Hematopoietic multipotent progenitor cell treated with erythropoietin and hydrocortisone succinate and interleukin-3 and kit ligand, for 15 days (in vitro differentiated cells): ENCODE measurements at places on chromosomes 3 and 15.
A peak's percentile ranks its signal among the peaks of the same experiment; 100 is the strongest.

GRCh38 chr3:193996641-193997089 lies 139.3 kb upstream of the HES1 start:
- DNase-seq, result no peak

GRCh38 chr3:137024348-137024747 lies 66.6 kb downstream of the IL20RB start:
- no peak for DNase-seq

- no peak for DNase-seq
Observed at GRCh38 chr15:62573876-62574275, 408.8 kb upstream of the C2CD4B start.

GRCh38 chr3:17006132-17006852 lies 121.5 kb downstream of the PLCL2 start:
- peak; percentile 37 for DNase-seq

DNA sequence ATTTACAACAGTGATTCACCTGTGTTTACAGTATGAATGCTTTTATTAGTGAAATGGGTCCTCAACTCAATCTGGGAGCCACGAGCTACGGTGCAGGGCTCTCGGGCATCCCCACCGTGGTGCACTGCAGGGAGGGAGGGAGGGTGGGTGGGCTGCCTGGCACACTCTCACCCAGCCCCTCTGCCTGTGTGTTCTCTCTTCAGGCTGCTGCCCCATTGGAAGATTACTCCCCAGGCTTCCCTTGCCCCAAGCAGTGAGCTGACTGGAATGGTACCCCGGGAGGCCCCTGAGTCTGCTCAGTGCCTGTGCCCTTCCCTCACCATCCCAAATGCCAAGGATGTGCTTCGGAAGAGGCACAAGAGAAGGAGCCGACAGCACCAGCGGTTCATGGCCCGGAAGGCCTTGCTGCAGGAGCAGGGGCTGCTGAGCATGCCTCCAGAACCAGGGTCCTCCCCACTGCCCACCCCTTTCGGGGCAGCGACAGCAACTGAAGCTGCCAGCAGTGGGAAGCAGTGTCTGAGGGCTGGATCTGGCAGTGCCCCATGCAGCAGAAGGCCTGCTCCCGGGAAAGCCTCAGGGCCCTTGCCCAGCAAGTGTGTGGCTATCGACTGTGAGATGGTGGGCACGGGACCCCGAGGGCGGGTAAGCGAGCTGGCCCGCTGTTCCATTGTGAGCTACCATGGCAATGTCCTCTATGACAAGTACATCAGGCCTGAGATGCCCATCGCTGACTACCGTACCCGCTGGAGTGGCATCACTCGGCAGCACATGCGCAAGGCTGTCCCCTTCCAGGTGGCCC lies 5.0 kb downstream of the AEN start:
- DNase-seq, result no peak

DNA sequence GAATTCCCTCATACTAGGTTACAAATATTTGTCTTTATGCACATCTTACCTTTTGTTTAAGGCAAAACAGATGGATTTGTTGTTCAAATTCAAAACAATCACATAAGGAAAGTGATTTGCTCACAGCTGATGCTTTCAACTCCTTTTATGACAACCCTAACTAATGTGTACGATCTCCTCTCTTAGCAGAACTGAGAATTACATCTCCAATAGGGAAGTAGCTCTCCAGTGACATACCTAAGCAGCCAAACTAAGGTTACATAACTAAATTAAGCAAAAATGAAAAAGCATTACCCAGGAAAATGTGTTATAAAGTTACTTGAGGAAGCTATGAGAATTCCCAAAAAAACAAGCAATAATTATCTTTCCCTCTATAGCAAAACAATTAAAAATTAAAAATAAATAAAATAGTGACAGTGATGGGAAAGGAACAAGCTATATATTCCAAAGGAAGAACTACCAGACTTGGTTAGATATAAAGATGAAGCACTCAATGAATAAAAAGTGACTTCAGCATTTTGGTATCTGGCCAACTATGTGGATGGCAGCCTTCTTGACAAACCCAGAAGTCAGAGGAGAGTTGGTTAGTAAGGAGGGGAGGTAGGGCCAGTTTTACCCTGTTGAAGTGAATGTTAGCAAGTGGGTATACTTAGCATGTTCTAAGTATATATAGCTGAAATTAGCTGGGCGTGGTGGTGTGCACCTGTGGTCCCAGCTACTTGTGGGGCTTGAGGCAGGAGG lies 32.4 kb downstream of the PEAK1 start:
- DNase-seq, result no peak

- DNase-seq, result no peak
Observed at GRCh38 chr3:142595581-142595950, 627 bp upstream of the PLS1 start.

- no peak for DNase-seq
Observed at GRCh38 chr15:67731112-67731721, 94.1 kb upstream of the SKOR1 start.

DNA sequence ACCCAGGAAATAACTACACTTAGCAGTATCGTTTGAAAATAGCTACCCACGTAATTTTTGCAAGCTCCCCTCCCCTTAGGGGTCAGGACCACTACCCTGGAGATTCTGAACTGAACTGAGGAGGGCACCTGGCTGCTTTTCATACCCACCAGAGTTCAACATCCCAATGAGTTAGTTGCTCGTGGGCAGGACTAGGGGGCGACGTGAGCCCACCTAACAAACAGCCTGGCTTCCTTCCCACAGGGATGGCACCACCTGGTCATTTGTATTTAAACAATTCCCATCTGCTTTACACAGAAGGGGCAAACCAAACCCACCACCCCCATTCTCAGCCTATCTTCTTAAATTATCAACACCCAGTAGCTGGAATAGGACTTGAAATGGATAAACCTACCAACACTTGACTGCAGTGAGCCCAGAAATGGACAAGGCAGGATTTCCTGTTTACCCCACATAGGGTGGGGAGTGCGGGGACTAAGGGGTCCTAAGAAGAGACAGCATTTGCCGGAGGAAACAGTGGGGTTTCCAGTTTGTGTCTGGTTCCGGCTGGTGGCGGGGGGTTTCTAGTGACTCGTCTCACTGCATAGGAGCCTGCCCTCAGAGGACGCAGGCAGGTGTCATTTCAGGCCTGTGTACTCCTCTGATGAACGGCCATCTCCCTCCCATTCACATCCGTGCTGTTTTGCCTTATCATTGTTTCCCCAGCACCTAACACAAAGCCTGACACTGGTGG lies 11.6 kb upstream of the VGLL4 start:
- DNase-seq, result no peak

GRCh38 chr3:61422945-61423673 lies 138.3 kb upstream of the PTPRG start:
- no peak for DNase-seq

DNA sequence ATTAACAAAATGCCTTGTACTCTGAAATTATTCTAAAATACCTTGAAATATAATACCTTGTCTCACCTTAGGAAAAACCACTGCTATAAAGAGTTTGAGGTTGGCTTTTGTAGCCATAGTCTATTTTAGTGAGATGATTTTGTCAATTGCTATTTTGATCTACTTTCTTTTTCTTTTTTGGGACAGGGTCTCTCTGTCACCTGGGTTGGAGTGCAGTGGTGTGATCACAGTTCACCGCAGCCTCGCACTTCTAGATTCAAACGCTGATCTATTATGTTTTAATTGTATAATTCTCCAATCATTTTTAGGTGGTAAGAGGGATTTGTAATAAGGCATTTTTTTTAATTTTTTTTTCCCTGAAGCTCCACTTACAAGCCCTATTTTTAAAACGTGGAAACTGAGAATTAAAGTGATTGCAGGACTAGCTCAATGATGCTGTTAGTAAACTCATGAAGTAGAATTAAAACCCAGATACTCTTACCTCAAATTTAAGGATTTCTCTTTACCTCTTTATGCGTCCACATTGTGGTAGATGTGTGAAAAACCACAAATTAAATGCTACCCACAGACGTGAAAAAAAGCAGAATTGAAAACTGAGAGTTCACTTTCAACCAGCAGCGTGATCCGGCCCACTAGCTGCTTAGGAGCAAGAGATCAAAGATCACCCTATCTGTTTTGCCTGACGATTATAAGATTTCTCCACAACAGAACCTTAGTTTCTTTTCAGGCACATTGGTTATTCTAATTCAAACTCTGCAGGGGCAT lies 384.2 kb downstream of the CGGBP1 start:
- no peak for DNase-seq

GRCh38 chr3:179278932-179279693 lies 28.2 kb upstream of the KCNMB3 start:
- DNase-seq, result no peak

DNA sequence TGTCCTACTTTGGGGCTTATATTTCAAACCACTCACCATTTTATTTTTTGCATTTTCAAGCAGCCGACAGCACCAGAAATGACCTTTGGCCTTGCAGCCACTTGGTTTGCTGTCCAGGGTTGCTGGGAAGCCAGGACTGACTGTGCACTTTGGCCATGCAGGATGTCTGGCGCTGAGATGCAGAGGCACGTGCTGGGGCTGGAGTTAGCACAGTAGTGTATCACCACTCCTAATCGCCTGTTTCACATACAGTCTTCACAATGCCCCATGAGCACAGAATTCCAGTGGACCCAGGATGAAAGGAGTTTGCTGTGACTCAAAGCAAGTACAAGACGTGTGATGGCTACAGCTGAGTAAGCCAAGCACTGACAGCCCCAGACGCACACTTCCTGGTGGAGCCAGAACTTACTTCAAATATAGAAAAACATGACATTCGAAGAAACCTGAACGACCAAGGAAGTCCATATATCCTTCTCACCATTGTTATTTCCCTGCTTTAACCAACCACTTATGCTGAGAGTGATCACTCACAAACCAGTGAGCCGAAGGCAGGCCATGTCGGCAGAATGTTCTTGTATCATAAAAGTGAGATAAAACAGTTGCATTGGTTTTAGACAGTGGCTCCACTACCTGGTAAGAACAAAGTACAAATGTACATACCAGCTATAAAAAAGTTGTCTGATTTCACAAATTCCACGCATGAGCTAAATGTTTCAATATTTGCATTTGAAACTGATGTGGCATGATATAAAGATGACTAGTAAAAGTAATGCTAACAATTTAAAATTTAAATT lies 16.0 kb downstream of the OCA2 start:
- no peak for DNase-seq

DNA sequence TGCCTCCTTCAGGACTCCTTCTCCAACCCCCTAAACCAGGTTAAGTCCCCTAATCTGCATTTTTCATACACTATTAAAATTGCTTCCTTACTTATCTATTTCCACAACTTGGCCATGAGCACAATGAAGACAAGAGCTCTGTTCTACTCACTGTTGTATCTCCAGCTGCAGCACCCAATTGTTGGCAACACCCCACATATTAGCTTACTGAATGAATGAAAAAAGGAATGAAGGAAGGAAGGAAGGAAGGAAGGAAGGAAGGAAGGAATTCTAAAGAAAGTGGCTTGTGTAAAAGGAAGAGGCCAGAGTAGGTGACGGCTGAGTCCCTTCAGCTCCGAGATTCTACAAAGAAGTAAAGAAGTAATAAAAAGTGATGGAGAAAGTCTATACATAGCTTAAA lies 444.7 kb downstream of the ERC2 start:
- no peak for DNase-seq

- DNase-seq, result no peak
Observed at GRCh38 chr3:13179181-13179580, 106.0 kb upstream of the IQSEC1 start.

DNA sequence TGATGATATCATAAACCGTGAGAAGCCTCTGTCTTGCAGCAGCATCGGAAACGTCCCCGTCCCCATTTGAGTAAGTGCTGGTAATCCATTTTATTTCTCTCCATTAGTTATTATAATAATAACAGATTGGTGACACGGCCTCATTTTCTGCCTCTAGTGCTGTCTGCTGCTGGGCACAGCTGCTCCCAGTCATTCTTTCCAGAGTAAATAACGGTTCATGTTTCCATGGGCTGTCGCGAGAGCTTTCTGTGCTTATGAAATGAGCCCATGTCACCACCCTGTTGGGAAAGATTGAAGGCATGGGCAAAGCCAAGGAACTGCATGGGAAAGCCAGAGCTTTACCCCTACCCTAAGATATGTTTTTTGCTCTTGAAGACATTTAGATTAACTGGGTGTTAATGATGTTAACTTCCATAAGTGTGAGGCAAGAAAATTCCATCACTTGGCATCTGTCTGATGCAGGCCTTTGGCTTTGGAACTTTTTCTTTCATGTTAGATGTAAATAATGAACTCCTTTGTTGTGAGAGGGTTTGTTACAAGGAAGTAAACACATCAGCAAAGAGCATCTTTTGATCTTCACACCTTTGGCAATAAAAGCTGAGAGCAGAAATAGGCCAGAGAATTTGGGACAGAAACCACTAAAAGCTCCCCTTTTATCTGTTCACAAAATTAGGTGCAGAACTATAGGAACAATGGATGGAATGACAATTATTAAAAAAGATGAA lies 141.8 kb downstream of the FILIP1L start:
- DNase-seq, result no peak

- no peak for DNase-seq
Observed at GRCh38 chr15:83927704-83928391, 273.9 kb downstream of the ADAMTSL3 start.
